NCI-H2081 treated with DMSO at 0.1 percent for 48 hours (cell line): ENCODE measurements at places on chromosomes 5 and 9.

DNA sequence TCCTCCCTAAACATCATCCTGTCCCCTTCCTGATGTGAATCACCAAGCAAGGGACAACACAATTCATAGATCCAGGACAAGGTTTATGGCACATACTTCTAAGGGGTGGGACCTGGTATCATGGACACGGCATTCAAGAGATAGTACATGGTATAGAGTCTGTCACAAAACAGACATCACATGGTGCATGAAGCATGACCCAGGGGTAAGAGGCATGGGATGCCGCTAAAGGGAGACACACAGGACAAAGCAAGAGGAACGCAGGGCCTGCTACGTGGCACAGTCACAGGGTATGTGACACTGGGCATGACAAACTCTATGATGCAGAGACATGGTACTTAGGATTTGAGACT is 20.7 kb downstream of the GSN start:
- DNase-seq = no peak

- no peak for DNase-seq
These were observed 51.7 kb downstream of the LPAR1 start for GRCh38 chr9:110986529-110986928.

DNA sequence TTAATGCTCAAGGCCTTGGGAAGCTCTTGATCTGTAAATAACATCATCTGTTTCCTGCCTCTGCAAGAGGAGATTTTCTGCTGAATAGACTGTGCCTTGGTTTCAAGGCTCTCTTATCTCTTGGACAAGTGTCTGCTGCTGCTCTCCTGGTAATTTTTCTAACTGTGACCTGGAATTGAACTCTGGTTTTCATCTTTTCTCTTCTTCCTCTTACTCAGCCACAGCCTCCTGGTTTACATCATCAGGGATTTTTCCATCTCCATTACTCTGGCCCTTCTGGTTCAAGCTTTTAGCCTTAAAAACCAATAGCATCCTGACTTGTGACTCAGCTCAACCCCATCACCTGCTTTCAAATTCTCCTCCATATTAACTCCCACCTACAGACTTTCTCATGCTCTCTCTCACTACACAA is 49.6 kb upstream of the ITGA1 start:
- DNase-seq = no peak

GRCh38 chr5:116799401-116799800 is 224.8 kb upstream of the SEMA6A start:
- DNase-seq = no peak

GRCh38 chr5:44797841-44798240 is 10.9 kb upstream of the MRPS30 start:
- DNase-seq = no peak

DNA sequence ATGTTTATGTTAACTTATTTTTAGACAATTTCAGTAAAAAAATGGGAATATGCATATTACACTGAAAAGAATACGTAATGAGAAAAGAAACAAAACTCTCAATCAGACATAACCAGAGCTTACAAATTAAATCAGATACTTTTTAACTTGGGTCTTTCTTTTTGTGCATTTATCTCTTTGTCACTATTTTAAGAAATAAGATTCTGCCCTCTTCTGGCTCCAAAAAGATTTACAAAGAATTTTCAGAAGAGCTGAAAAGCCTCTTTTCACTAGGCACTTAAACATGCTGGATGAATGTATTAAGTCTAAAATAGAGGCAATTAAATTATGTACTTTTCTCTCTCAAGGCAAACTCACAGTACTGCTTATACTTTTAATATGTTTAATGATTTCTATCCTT is 55.5 kb downstream of the CEP120 start:
- DNase-seq = no peak

DNA sequence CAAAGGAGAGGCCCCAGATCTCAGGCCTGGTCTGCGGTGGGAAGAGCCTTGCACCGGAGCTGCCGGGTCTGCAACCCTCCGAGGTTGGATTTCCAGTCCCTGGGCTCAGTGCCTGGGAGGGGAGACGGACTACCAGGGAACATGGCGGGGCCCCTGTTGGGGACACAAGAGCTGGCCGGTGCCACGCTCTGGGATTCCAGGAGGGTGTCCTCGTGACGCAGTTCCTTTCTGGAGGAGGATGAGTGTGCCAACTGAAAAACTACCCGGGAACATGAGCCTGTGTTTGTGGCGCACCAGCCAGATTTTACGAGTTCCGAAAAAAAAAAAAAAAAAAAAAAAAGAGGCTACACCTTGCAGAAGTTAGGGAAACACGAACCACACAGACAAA is 9.0 kb downstream of the NRARP start:
- no peak for DNase-seq

DNA sequence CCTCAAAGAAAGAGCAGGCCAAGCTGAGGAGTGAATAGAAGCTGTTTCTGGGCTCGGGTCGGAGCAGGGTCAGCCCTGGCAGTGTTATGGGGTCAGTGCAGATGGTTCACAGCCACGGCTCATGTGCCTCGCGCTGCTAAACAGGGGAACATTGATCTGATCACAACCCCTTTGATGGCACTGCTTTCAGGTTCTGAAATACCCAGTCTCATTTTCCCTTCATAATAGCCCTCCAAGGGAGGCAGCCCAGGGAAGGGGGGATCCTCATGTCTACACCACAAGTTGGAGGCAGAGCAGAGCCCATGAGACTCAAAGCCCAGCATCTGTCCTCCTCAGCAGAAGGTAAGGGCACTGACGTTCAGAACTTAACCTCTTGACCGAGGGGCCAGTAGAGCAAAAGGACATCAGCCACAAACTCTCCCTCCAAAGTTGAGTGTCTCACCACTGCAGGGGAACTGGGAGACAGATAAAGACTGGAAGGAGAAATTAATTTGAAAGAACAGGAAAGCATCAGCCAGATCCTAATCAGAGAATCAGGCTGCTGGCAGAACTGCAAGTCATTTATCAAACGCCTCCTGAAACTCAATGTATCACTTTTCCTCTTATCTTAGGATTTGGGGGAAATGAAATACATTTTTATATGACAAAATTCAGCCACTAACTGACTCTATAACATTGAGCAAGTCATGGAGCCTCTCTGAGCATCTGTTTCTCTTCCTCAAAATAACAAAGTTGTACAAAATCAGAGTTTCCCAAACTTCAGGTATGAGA is 110.6 kb downstream of the SH3TC2 start:
- DNase-seq = no peak

- DNase-seq = no peak
These were observed at the start of gene SPOCK1 for GRCh38 chr5:137498736-137499505. SPOCK1 (minus strand) TSS chr5:137499326.

GRCh38 chr5:76451031-76451701 is 48.1 kb downstream of the IQGAP2 start:
- no peak for DNase-seq

- no peak for DNase-seq
These were observed 72.8 kb upstream of the IFNK start for GRCh38 chr9:27451207-27451797.

DNA sequence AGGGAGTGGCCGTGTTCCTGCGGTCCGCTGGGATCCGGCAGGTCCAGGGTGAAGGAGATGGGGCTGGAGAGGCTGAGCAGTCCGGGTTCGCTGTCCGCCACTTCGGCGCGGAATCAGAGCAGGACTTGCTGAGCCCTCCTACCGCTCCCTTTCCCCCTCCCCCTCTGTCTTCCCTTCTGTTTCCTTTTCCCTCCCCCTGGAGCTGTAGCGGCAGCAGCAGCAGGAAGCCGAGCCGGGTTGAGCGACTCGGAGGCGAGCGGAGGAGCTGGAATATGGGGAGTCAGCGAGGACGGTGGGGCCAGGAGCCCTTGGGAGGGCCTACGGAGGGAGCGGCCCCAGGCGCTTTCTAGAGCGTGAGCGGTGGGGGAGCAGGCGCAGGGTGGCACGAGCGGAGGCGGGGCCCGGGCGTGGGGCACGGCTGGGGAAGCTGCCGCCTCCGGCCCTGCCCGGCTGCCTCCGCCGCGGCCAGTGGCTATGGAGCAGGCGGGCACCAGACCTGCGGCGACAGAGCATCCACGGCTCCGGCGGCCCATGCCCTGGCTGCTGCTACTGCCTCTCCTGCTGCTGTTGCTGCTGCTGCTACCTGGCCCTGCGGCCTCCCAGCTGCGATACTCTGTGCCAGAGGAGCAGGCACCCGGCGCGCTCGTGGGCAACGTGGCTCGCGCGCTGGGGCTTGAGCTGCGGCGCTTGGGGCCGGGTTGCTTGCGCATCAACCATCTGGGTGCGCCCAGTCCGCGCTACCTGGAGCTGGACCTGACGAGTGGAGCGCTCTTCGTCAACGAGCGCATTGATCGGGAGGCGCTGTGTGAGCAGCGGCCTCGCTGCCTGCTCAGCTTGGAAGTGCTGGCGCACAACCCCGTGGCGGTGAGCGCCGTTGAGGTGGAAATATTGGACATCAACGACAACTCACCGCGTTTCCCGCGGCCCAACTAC is at the start of gene PCDHAC2:
TSS of gene PCDHAC2 (plus strand) at position 184 of the 933 bp plus-strand sequence. CDS start at position 475, 291 bp downstream.
- DNase-seq = no peak

DNA sequence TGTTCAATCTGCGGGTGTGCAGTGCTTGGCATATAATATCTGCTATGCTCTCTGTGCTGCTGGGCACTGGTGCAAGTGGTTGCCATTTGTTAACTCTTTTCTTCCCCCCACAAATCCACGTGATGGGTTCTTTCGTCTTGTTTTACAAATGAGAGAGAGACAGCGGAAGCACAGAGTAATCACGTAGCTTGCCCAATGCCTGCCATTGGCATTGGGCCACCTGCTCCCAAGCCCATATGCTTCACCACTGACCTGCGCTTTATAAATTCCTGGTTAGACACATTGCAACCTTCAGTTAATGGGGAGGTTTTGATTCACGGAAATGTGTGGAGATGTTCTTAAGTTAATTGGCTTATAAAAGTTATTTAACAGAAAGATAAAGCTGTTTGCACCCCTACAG is 194.8 kb upstream of the ADAMTS16 start:
- no peak for DNase-seq

DNA sequence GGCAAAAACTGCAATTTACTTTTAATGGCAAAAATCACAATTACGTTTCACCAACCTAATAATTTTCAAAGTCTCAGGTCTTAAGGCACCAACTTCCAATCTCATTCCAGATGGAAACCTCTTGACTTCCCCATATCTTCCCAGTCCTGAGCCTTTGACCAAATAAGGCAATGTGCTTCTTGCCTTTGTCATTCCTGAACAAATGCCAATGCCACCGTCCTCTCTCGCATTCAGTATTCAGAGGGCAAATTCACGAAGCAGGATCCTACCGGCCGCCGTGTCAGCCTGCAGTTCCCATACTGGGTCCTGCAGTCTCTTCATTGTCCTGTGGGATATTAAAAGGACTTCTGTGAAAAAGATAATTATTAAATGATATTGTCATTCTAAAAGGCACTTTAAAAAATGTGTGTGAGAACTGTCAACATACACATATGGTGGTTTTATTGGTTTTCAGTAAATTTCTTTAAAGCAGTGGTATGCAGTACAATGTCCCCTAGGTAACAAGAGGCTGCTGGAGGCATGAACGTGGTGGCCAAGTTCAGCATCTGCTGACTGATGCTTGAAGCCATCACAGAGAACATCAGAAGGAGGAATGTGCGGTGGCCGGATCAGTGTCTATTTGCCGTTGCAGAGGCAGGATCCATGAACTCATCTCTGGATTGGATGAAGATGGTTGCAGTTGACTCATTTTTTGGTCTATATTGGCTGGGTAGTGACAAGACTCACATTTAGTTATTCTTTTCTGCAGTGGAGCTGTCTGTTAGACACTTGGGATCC is 101.4 kb upstream of the IRX4 start:
- DNase-seq = no peak

GRCh38 chr9:31740705-31741104 is 643.7 kb upstream of the ACO1 start:
- no peak for DNase-seq

DNA sequence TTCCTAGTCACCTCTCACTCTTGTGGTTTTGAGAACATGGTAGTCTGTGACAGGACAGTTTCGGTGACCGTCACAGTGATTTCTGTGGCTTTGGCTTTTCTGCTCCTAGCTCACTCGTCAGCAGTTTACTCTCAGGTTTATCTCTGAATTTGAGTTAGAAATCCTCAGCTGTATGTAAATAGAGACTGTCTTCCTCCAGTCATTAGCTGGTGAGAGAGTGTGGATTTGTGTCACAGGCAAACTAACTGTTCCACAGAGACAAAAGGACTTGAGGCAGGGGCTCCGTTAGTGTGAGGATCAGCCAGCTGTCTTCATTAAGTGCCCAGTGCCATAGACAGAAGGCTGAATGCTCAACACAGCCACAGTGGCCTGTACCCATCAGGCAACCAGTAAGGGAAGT is 131.4 kb downstream of the CD180 start:
- no peak for DNase-seq

- DNase-seq = no peak
These were observed 230.1 kb downstream of the CAAP1 start for GRCh38 chr9:26662476-26662875.

GRCh38 chr5:168427224-168427623 is 59.0 kb upstream of the RARS1 start:
- no peak for DNase-seq

DNA sequence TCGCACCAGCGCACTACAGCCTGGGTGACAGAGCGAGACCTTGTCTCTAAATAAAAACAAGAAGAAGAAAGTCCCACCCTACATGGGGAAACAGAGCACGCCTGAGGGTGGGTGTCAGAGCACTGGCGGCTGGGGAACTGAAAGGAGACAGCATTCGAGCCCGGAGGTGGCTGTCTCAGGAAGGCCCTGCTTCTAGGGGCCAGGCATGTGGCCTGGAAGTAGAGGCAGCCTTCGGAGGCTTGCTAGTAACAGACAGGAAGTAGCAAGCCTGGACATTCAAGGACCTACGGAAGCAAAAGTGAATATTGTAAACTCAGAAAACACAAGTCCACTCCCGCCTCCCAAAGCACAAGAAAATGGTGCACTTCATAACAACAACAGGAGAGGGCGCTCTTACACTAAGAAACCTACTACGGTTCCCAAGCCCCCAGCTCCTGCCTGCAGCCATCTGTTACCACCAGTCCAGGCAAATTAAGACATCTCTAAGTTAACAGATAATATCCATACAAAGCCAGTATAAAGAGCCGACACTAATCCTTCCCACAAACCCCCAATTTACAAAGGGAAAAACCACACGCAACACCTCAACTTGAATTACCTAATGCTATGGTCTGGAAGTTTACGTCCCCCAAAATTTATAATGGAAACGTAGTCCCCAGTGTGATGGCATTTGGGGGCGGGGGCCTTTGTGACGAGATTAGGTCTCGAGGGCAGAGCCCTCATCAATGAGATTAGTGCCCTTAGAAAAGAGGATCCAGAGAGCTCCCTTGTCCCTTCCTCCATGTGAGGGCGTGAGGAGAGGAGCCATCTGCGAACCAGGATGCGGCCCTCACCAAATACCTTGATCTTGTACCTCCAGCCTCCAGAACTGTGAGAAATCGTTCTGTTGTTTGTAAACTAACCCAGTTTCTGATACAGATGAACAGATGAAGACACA is 7.7 kb downstream of the RASGEF1C start:
- DNase-seq = peak; percentile 2

DNA sequence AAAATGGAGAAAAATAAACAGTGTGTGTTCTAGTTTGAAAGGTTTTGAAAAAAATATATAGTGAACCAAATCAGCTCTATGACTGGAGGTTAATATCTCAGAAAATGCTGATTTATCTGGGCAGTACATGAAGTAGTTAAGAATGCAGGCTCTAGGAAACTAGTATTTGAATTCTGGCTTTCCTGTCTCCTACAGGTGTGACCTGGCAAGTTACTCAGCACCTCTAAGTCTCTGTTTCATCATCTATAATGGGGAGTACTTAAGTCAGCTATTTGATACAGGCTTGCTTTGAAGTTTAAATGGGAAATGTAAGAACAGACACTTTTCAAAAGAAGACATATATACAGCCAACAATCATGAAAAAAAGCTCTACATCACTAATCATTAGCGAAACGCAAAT is 5.2 kb downstream of the GRAMD2B start:
- no peak for DNase-seq
